Activated T-helper 1 cell treated with Interleukin-2 at 50 U/mL for 16 hours (primary cell): ENCODE measurements at places on chromosomes 4 and X.

DNA sequence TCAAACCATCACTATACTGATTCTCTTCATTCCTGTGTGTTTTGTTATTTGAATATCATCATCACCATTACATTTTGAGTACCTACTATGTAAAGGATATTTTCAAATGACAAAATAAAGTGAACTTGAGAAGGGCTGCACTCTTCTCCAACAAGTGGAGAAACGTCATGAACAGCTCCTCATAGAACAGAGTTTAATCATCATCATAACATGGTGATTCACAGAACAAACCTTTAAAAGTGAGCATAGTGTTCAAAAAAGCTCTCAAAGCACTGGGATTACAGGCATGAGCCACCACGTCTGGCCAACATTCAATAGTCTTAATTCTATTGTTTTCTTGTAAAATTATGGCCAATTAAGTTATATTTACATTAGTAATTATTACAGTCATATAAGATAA lies 993.9 kb downstream of the PDHA2 start:
- DNase-seq, result no peak

DNA sequence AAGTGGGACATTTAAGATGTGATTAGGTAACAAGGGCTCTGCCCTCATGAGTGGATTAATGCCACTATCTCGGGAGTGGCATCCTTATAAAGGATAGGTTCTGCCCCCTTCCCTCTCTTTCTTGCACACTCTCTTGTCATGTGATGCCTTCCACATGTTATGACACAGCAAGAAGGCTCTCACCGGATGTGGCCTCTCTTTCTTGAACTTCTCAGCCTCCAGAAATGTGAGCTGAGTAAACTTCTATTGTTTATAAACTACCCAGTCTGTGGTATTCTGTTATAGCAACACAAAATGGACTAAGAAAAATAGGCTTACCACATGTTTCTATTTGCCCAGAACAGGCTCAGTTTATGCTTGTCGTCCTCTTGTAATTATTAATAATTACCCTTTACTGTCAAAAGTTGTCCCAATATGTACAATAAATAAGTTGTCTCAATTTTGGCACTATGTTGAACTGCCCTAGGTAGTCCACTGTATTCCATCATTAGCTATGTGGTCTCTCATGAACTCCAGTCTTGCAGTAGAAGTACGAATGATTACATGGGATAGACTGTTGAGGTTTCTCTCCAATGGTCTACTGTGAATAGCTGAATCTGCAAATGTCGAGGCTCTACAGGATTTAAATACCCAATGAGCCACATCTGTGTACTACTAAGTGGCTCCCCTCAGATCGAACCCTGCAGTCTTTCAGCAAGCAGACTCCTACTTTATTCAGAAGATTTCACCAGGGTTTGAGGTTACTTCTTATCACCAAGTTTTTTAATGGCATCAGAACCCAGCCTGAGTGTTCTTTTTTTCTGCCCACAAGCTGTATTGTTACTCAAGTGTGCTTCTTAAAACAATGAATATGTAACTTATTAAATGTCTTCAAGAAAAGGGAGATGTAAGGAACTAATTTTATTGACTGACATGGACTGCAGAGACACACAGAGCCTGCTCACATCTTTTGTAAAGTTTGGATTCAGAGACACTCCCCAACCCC lies 102.0 kb upstream of the LEF1 start:
- no peak for DNase-seq

- no peak for DNase-seq
These were observed 67.8 kb upstream of the ETNPPL start for GRCh38 chr4:108830509-108831244.

DNA sequence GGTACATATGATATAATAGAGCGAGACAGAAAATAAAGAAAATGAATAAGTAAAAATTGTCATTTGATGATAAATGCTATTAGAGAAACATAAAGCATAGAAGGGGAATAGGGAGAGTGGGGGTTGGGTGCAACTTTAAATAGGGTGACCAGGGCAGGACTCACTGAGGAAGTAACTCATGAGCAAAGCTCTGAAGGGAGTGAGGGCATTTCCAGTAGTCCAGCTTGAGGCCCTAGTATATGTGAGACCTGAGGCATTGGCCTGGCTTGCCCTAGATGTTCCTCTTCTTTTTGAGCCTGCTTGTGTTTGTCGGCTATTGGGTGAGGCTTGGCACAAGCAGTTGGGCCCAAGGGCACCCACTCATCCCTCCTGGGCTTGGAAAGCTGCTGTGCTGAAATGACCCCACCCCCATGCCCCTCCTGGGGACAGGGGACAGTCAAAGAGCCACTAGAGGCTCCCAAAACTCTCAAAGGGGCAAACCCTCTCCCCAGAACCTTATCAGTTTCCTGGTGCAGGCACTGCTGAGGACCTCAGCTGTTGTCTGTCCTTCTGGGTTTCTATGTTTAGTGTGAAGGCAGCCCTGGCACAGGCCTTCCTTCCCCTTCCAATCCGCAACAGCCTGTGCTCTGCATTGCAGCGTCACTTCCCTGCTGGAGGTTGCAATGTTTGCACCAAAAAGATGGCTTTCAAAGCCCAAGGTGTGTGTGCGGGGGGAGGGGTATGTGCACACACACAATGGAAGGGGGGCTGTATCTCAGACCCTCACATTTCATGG lies 40.1 kb downstream of the APLN start:
- no peak for DNase-seq

GRCh38 chrX:110402091-110402849 lies 43.6 kb downstream of the RTL9 start:
- DNase-seq, result no peak

DNA sequence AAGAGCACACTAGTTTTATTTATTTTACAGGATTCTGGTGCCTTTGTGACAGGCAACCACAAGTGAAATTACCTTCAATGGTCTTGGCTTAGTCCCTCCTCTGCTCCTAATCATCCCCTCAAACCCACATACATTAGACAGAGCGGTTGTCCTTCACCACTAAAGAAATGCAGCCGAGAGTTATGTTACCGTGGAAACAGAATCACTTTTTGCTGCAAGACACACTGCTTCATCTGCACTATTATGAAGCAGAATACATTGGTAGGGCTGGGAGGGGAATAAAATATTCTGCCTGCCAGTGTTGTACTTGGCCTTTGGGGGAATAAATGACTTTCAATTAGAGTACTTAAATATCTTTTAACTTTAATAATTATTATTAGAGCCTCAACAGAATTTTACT lies 75.2 kb downstream of the ARHGEF38 start:
- DNase-seq, result no peak

- DNase-seq, result no peak
These were observed 15.5 kb upstream of the CYLC1 start for GRCh38 chrX:83845397-83845796.
